ENCODE measurements at places on chromosomes 16 and 17.

DNA sequence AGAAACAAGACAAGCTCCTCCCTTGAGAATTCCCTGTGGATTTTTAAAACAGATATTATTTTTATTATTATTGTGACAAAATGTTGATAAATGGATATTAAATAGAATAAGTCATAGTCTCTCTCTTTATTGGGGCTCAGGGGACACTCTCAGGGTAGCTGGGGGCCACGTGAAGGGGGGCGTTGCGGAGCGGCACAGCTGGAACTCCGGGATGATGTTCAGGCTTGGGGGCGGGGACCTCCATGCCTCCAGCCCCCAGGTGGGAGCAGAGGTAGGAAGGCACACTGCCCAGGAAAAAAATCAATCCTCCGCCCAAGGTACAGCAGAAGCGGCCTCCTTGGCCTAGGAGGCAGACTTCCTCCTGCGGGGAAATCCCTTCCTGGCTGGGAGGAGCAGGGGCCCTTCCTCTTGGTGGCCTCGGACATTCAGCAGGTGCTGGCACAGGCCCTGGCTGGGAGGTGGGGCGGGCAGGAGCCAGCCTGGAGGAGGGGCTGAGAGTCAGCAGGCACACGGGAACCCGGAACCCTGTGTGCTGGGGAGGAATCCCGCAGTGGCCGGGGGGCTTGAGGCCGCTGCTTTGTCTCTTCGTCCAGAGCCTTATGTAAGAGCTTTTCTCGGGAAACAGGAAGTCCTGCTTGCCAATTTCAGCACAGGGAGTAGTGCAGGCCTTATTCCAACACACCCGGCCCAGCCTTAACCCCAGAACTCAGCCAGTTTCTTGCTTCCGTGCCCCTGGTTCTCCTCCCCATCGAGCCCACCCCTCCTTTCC, 591 bp upstream of the TNFSF13 start:
- DNase-seq: no peak

DNA sequence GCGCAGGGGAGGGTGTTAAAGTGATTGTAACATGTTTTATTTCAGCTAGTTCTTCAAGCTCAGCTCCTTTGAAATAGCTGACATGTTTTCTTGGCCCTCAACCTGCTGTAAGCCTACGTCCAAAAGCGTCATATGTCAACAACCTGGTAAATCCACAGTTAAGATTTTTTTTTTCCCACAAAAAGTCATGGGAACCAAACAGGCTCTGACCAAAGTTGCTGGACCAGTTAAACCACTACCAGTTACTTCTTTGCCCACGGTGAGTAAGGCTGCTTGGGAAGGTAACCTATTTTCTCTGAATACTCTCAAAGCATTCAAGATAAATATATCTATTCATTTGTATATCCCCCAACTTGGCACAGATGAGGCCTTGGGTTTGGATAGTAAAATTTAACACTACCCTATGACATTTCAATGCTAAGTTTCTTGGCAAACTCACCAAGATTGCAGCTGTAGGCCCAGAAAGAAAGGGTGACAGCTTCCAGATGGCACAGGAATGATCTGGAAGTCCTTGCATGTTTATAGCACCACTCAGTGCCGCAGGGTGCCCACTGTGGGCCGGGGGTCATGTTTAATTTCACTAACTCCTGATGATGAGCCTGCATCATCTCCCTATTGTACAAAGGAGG, 166.2 kb downstream of the XYLT1 start:
- no peak for DNase-seq

DNA sequence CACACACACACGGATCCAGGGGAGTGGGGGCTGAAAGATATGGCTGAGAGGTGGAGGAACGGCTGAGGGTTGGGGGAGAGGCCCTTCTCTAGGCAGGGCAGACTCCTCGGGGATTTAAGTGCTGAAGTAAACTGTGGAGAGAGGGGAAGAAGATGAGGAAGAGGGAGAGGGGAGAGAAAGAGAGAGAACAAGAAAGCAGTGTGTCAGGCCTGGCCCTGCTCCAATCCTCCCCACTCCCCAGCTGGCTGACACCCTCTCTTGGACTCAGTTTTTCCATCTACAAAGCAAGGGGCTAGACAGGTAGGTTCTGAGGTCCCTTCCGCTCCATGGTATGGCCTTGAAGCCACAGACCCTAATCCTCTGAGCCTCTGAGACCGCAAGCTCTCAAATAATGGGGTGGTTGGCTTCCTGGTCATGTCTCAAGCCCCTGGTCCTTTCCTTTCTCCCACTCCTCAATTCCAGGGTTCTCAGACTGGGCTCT, 2.0 kb downstream of the VAMP2 start:
- DNase-seq: no peak

DNA sequence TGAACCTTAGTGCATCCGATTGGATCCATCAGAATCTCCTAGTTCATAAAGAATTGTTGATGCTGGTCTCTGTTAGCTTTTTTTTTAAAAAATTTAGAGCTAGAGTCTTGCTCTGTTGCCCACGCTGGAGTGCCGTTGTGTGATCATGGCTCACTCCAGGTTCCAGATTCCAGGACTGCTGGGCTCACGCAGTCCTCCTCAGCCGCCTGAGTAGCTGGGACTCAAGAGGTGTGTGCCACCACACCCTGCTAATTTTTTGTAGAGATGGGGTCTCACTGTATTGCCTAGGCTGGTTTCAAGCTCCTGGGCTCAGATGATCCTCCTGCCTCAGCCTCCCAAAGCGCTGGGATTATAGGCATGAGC, 8.0 kb downstream of the TCF25 start:
- no peak for DNase-seq

- DNase-seq: no peak
Measured at GRCh38 chr16:14437426-14437825, 192.6 kb downstream of the PARN start.

DNA sequence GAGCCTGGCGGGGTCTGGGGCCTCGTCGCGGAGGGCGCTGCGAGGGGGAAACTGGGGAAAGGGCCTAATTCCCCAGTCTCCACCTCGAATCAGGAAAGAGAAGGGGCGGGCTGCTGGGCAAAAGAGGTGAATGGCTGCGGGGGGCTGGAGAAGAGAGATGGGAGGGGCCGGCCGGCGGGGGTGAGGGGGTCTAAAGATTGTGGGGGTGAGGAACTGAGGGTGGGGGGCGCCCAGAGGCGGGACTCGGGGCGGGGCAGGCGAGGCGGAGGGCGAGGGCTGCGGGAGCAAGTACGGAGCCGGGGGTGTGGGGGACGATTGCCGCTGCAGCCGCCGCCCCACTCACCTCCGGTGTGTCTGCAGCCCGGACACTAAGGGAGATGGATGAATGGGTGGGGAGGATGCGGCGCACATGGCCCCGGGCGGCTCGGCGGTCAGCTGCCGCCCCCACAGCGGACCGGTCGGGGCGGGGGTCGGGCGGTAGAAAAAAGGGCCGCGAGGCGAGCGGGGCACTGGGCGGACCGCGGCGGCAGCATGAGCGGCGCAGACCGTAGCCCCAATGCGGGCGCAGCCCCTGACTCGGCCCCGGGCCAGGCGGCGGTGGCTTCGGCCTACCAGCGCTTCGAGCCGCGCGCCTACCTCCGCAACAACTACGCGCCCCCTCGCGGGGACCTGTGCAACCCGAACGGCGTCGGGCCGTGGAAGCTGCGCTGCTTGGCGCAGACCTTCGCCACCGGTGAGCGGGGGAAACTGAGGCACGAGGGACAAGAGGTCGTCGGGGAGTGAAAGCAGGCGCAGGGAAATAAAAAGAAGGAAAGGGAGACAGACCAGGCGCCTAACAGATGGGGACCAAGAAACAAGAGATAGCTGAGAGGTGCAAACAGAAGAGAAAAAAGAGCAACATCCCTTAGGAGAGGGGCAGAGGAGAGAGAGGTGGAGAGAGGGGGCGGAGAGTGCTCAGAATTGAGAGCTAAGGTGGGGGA, at the start of gene PNMT:
TSS of gene PNMT (plus strand) at position 509 of the 980 bp plus-strand sequence. CDS start at position 532, 23 bp downstream.
- no peak for DNase-seq

- DNase-seq: no peak
Measured at GRCh38 chr17:8150194-8151119, 1.7 kb downstream of the PER1 start.
